ENCODE measurements at places on chromosomes 7 and 10. TPM values are rescaled to one million over a fixed set of nuclear protein-coding genes. Genes with fewer than 3 reads are reported as not detected.

DNA sequence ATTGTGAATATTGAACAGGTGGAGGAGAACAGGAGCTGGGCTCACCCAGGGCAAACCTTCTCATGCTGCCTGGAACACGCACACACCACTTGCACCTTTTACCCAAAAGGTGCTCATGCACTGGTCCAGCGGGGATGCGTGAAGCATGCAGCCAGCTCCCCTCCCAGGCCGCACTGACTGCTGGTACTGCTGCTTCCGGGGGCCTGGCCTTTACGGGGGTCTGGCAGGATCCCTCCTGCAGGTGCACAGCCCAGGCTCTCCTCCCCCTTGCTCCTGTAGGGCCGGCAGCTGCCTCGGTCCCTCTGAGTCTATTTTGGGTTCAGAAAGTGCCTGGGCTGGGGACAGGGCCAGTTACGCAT is 221.7 kb downstream of the DNAJB6 start:
- no peak for DNase-seq

DNA sequence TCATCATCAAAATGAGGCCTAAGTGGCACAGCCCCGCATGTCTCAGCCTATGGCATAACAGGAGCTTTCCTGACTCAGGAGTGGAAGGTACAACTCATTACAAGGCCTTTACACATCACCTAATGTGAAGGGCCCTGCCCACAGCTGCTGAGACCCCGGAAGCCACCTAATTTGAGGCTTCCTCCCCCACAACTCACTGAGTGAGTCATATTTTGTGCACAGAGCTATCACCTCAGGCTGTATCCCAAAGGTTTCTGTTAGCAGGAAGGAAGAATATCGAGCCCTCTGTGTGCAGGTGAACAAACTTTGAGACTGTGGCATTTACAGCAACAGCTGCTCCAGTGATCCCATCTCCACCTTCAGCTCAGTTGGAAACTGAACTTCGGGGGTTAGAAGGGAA is 20.6 kb downstream of the HTR5A start:
- DNase-seq = no peak

- DNase-seq = no peak
Measured at GRCh38 chr10:91350651-91351081, 59.5 kb upstream of the HECTD2 start.

The LIPM gene
- total RNA-seq = not detected

- DNase-seq = no peak
Measured at GRCh38 chr10:102230861-102231356, 4.8 kb downstream of the ELOVL3 start.

- no peak for DNase-seq
Measured at GRCh38 chr10:16597656-16598055, 76.0 kb upstream of the C1QL3 start.

- no peak for DNase-seq
Measured at GRCh38 chr7:81533931-81534330, 235.9 kb downstream of the HGF start.

- no peak for DNase-seq
Measured at GRCh38 chr7:105389088-105389650, 448 bp upstream of the SRPK2 start.

- DNase-seq = no peak
Measured at GRCh38 chr10:13272164-13272571, 27.7 kb downstream of the PHYH start.

The CYP26C1 gene
- not detected for total RNA-seq

- no peak for DNase-seq
Measured at GRCh38 chr7:31003721-31004120, 40.0 kb downstream of the GHRHR start.

Data from vagina (tissue), 2 donors.